Activated T-cell treated with anti-CD3 and anti-CD28 coated beads for 48 hours (primary cell): ENCODE measurements at places on chromosomes 4 and X.

GRCh38 chr4:112402098-112402497, 104.9 kb downstream of the ALPK1 start:
- no peak for DNase-seq

DNA sequence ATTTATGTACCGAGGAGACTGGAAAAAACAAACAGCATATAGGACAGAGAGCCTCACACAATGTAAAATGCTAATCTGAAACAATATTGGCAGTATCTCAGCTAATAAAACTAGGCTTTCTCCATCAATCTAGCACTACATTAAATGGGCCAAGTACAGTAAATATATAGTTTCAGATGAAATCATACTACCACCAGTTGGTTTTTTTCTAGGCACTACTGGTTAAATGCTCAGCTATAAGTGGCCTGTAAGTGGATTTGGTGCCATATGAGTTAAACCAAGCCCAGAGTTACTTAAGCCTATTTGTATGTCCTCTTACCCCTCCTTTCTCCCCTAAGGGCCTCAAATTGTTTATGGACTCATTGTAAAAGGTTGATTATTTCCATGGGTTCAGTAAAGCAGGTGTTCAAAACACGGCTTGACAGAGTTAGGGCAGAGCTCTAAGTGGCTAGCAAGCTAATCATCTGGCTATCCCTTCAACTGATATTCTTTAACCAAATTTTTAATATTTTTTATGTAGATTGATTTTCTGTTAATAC, 57.5 kb downstream of the FAM13A start:
- no peak for DNase-seq

- DNase-seq, result no peak
Measured at GRCh38 chrX:56797574-56798338, 68.7 kb downstream of the NBDY start.

GRCh38 chr4:182863501-182863900, 53.7 kb downstream of the DCTD start:
- DNase-seq, result no peak

DNA sequence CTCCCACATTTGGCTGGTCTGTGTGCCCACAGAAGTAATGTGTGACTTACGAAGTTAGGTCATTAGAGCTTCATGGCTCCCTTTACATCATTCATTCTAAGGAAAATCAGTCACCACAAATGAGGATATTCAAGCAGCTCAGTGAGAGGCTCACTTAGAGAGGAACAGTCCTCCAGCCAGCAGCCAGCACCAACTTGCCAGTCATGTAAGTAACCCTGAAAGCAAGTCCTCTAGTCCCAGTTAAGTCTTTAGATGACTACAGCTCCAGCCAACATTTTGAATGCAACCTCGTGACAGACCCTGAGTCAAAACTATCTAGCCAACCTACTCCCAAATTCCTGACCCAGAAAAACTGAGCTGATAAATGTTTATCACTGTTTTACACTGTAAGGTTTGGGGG, 71.3 kb downstream of the LRBA start:
- no peak for DNase-seq

GRCh38 chrX:802846-803245, 172.3 kb downstream of the SHOX start:
- no peak for DNase-seq

GRCh38 chr4:121358473-121358872, 22.3 kb downstream of the QRFPR start:
- no peak for DNase-seq

- no peak for DNase-seq
Measured at GRCh38 chrX:18617407-18617750, 54.5 kb downstream of the RS1 start.

DNA sequence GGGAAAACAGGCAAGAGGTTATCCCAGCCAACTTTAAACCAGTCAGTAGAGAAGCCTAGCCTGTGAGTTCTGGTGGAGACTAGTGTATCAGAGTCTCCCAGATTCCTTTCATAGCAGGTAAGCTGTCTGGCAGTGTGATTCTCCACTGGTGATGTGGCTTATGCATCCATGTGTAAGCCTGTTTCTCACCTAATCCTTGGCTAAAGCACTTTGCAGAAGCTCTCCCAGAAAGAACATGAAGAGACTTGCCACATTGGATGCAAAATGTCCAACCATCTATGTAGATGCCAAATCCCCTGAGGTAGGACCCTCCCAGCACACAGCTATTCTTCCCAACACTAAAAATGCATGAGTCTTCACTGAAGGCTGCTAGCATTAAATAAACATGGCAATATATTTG, 111.7 kb downstream of the CHRNA9 start:
- DNase-seq, result no peak

- no peak for DNase-seq
Measured at GRCh38 chr4:13543839-13544605, at the start of gene NKX3-2. Gene NKX3-2, minus strand, starts transcription at chr4:13544508. Its CDS starts 94 bp downstream, at chr4:13544414.

DNA sequence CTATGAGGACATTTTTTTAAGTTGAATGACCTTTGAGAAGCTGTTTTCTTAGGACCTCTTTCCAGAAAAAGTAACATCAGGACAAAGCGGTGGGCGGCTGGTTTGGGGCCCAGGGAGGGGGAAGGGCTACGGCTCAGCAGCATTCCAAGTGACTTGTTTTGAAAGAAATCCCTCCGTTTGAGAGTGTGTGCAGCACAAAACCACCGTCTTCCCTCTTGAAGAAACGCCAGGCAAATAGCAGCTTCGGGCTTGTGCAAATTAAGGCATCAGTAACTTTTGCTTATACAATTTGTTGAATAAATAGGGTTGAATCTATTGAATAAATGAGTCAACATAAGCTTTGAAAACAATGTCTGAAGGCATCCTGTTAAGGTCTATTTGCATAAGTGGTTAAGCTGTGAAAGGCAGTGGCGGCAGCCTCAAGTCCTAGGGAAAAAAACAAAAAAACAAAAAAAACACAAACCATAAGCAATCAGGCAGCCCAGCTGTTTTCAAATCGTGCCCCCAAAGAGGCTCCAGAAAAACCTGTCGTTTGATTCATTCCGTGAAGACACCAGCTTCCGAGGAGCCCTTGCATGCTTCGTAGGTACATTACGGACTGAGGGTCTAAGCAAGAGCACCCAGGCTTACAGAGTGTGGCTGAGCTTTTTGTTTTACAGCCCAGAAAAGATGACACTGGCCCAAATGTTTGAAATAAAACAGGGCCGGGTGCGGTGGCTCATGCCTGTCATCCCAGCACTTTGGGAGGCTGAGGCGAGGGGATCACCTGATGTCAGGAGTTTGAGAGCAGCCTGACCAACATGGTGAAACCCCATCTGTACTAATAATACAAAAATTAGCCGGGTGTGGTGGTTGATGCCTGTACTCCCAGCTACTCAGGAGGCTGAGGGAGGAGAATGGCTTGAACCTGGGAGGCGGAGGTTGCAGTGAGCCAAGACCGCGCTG, 103.7 kb downstream of the CRLF2 start:
- DNase-seq, result no peak

DNA sequence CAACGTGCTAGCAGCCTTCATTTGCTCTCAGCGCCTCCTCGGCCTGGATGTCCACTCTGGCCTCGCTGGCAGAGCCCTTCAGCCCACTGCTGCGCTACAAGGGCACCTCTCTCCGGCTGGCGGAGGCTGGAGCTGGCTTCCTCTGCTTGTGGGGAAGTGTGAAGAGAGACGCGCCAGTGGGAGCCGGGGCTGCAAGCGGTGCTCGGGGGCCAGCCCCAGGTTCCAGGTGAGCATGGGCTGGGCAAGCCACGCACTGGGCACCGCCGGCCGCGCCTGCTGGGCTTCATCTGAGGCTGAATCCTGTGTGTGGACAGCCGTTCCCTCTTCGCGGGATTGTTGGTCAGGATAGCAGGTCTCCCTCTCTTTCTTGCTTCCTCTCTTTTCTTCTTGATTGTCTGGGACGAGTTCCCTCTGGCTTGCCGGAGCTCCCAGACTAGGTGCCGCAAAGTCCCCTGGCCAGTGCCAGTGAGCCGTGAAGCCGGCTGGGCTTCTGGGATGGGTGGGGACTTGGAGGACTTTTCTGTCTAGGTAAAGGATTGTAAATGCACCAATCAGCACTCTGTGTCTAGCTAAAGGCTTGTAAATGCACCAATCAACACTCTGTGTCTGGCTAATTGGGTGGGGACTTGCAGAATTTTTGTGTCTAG, 165.0 kb downstream of the HEPH start:
- no peak for DNase-seq

GRCh38 chrX:67604979-67605703, 61.3 kb downstream of the AR start:
- DNase-seq, result no peak

DNA sequence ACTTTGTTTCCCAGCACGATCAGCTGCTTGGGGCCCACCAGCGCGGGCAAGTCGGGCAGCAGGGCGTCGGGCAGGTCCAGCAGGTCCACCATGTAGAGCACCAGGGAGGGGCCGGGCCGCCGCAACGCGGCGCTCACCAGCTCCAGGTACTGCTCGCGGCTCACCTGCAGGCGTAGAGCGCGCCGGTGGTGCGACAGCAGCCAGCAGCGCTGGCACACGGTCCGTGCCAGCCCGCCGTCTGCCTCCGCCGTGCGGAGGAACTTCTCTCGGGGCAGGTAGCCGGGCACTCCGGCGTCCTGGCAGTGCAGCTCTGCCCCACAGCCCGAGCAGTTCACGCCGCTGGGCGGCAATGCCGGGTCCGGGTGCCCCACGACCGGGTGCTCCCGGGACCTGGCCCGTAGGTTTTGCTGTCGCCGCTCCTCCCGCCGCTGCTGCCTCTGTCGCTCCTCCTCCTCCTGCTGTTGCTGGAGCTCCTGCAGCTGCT, 527 bp downstream of the NOA1 start:
- DNase-seq, result peak; percentile 41

DNA sequence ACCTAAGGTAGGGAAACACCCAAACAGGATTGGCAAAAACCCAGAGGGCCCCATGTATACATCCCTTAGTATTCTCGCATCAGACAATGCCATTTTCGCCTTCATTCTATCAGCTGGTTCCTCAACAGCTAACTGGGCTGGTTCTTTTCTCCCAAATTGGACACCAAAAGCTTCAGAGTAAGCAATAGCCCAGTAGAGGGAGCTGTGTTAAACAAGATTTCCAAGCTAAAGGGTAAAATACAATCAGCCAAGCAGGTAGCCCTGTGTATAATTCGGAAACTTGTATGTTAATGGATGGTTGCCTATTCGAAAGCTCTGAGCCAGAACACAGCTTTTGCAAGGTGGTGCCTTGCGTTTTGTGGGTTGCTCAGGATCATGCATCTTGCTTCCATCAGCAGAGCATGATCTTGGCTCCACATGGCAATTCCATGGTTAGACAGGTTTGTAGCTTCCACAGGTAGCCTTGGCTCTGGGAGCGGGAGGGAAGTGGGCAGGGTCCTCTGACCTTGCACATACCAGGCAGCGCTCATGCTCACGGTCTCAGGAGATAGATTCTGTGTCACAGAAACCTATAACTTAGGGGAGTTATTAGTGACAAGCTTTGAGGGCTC, 115.2 kb upstream of the LNX1 start:
- no peak for DNase-seq

DNA sequence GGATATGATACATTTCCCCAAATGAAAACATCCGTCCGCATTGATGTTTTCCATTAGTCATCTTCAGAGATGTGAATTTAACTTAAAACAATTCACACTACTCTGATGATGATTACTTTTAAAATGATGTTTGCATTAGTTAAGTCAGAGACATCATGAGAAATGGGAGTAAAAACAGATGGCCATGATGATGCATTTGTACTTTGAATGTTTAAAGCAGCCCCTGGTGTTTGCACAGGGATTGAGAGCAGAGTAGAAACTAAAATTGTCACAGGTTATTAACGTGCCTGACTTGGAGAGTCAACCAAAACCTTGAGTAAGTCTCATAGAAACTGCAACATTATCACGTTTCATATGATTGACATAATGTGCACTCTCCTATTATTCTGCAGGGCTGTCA, 117.2 kb downstream of the CFAP299 start:
- no peak for DNase-seq

- no peak for DNase-seq
Measured at GRCh38 chr4:103915224-103915869, 195.6 kb upstream of the TACR3 start.

- DNase-seq, result peak; percentile 46
Measured at GRCh38 chr4:140095694-140096482, 58.1 kb downstream of the MAML3 start.

GRCh38 chr4:57102050-57102624, 8.0 kb downstream of the IGFBP7 start:
- no peak for DNase-seq

DNA sequence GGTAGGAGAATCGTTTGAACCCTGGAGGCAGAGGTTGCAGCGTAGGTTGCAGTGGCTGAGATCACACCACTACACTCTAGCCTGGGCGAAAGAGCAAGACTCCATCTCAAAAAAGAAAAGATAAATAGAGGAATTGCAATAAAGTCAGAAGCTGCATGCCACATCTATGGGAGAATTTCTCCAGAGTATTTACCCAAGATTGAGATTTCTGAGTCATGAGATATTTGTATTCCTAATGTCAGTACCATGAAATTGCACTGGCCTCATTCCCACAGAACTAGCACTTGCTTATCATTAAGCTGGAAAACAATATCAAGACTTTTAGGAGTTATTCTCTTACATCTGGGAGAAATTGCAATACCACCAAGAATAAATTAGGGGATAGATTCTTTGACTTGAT, 37.4 kb downstream of the ASIC5 start:
- no peak for DNase-seq

DNA sequence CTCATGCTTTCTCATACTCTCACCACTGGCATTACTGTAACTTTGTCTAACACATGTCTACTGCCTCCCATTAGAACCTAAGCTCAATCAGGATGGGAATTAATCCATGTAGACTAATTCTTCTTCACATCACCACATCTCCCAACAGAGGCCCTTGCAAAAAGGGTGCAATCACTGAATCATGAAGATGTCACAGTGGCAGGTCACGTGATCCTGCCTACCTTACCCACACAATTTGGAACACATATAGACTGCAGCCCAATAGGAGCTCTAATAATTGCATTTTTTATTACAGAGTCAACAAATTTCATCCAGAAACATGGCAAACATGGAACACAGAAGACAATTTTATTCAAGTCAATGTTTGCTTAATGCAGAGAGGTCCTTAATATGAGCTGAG, 146.6 kb downstream of the NR3C2 start:
- no peak for DNase-seq

DNA sequence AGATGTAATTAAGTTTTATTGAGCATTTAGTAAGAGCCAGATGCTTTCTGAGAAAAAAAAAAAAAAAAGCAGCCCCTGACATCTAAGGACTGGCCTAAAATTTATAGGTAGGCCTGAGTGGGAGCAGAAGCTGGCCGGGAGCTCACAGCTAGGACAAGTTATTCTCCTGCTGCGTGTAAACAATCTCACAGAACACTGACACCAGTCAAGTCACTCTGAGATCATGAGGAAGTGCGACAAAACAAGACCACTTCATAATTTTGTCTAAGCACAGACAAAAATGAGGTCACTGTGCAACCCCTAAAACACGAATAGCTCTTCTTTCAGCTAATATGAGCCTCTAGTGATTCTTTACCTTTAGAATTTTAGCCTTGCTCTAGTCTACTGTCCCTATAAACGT, 15.3 kb upstream of the NSUN7 start:
- no peak for DNase-seq

- DNase-seq, result no peak
Measured at GRCh38 chr4:79050541-79050880, 111.3 kb upstream of the PAQR3 start.

- no peak for DNase-seq
Measured at GRCh38 chrX:45083314-45083713, 117.4 kb downstream of the DIPK2B start.
